ENCODE measurements at places on chromosomes 1 and 21. TPM values are rescaled to one million over a fixed set of nuclear protein-coding genes. Genes with fewer than 3 reads are reported as not detected.

Gene FLG
- polyA plus RNA-seq: not detected

DNA sequence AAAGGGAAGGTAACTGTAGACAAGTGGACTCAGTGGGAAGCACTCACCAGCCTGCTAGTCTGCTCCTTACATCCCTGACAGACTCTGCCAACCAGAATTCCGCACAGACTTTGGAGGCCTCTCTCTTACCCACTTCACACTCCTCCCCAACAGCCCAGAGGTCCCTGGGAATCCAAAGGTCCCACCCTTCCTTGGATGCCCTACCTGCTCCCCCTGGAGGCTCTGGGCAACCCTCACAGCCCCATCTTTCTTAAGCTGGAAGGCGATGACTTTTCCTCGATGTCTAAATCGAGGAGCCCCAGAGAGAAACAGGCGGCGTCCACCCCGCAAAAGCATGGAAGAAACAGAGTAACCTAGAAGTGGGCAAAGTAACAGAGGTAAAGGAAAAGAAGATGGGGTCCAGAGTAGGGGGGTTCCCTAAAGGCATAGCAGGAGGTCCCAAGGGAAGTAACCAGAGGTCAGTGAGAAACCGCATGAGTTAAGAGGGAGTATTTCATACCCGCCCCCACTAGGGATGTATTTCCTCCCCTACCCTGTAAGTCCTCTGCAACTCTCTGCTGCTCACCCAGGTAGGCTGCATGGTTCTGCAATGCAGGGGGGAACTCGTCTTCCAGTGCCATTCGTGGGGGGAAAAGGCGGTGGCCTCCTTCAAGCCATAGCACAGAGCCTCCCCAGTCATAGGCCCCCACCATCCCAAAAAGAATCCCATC, 8.4 kb downstream of the ITGA10 start:
- H3K27me3 ChIP-seq: no peaks in the 10 kb centered on the region
- no peak overlapping the region for H3K4me3 ChIP-seq
- no peak for DNase-seq
- no peaks in the 10 kb centered on the region for H3K36me3 ChIP-seq

DNA sequence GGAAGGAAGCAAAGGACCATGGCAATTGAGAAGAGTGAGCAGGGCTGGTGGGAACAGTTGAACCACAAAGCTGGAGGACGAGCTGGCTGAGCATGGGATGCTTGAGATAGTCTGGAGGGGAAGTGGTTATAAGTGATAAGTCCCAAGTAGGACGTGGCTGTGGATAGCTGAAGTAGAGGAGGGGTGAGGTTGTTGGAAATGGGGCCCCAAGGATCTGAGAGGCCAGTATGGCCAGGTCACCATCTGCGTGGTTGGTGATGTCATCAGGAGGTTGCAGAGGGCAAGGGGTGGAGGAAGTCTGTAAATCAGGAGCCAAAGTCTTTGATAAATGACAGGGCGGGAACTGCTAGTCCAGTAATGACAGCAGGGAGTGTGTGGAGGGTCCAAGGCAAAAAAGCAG, 11.0 kb upstream of the REN start:
- H3K27me3 ChIP-seq: no peaks in the 10 kb centered on the region
- H3K4me1 ChIP-seq: no peaks in the 10 kb centered on the region
- no peaks in the 10 kb centered on the region for H3K36me3 ChIP-seq
- DNase-seq: no peak
- H3K4me3 ChIP-seq: no peak overlapping the region
- H3K27ac ChIP-seq: no peak overlapping the region

Gene TEX38
- 0.24 TPM for polyA plus RNA-seq

- no peaks in the 10 kb centered on the region for H3K36me3 ChIP-seq
- H3K4me1 ChIP-seq: no peaks in the 10 kb centered on the region
- no peaks in the 10 kb centered on the region for H3K27me3 ChIP-seq
- no peak overlapping the region for H3K27ac ChIP-seq
- no peak for DNase-seq
- no peak overlapping the region for H3K4me3 ChIP-seq
These were observed 81.1 kb upstream of the CNTN2 start for GRCh38 chr1:204961765-204962419.

GRCh38 chr21:45405271-45405818, 380 bp downstream of the COL18A1 start:
- H3K27ac ChIP-seq: peak overlapping the region; percentile 48
- H3K4me1 ChIP-seq: peaks cover 40% of the 10 kb centered on the region
- no peaks in the 10 kb centered on the region for H3K27me3 ChIP-seq
- peaks cover 5% of the 10 kb centered on the region for H3K36me3 ChIP-seq
- peak overlapping the region; percentile 67 for H3K4me3 ChIP-seq

GRCh38 chr1:94755675-94756074, 64.5 kb upstream of the SLC44A3 start:
- peaks cover 36% of the 10 kb centered on the region for H3K4me1 ChIP-seq
- no peaks in the 10 kb centered on the region for H3K36me3 ChIP-seq
- H3K27ac ChIP-seq: peak overlapping the region; percentile 65
- DNase-seq: peak; percentile 72
- H3K4me3 ChIP-seq: no peak overlapping the region

DNA sequence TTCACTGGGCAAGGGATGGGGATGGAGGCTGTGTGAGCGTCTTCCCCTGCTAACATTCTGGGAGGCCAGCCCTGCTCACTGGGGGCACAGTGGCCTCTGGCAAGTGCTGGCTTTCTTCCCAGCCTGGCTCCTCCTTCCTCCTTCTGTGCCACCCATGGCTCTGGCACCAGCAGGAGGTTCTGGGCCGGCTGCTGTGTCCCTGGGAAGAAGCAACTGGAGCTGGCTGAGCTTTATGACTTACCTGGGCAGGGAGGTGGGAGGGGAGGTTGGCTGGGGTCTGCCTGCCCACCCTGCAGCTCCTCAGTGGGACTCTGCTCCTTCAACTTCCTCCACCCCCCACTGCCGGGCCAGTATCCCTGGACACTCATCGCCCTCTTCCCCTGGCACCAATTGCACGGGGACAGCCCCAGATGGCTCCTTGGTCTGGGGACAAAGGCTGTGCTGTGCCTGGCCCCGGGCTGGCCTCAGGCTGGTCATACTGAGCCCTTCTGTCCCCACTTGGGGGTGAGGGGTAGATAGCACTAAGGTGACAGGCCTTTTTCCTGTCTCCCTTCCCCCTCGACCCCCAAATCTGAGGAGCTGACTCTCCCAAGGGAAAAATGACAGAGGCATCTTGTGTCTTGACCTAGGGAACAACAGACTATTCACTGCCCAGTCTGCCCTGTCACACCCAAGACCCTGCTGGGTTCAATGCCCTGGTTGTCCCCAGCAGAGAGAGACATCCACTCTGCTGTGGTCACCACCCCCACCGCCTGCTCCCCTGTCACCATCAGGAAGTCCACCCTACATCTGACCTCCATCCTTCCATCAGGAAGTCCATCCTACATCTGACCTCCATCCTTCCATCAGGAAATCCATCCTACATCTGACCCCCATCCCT, 14.4 kb downstream of the CDK18 start:
- no peak for DNase-seq
- H3K36me3 ChIP-seq: no peaks in the 10 kb centered on the region
- H3K4me3 ChIP-seq: no peak overlapping the region
- no peak overlapping the region for H3K27ac ChIP-seq

DNA sequence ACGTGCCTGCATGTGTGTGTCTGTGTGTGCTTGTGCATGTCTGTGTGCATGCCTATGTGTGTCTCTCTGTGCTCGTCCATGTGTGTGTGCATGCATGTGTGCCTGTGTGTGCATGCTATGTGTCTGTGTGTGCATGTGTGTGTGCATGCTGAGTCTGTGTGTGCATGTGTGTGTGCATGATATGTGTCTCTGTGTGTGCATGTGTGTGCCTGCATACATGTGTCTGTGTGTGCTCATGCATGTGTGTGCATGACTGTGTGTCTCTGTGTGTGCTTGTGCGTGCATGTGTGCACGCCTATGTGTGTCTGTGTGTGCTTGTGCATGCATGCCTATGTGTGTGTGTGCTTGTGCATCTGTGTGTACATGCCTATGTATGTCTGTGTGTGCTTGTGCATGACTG, 52.3 kb downstream of the TCP10L start:
- no peak overlapping the region for H3K4me3 ChIP-seq
- no peaks in the 10 kb centered on the region for H3K27me3 ChIP-seq
- no peaks in the 10 kb centered on the region for H3K36me3 ChIP-seq
- H3K27ac ChIP-seq: no peak overlapping the region
- H3K4me1 ChIP-seq: no peaks in the 10 kb centered on the region
- DNase-seq: no peak

DNA sequence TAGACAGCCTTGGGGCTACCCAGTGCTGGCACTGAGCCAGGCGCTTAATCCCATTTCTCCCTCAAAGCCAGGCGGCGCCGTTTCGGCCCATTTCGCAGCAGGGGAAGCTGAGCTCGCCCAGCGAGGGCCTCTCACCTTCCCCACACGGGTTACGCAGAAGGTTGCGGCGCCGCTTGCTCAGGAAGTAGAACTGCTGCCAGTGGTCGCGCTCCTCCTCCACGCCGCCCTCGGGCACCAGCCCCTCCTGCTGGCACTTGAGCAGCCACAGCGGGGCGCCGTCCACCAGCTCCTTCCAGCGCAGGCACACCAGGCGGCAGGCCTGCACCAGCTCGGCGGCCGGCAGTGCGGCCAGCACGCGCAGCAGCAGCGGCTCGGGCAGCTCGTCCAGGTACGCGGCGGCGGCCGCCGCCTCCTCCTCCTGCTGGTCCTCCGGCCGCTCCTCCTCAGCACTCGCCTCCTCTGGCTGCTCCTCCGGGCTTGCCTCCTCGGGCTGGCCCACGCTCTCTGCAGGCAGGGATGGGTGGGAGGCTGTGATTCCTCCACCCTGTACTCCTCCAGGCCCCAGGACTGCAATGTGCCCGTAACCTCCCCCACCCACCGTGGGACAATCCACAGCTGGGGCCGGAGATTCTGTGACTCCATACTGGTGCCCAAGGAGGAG, 3.8 kb downstream of the FBXO2 start:
- no peaks in the 10 kb centered on the region for H3K36me3 ChIP-seq
- H3K27ac ChIP-seq: no peak overlapping the region
- DNase-seq: peak; percentile 93
- no peaks in the 10 kb centered on the region for H3K4me1 ChIP-seq
- no peak overlapping the region for H3K4me3 ChIP-seq

Gene SYT6
- polyA plus RNA-seq: not detected

DNA sequence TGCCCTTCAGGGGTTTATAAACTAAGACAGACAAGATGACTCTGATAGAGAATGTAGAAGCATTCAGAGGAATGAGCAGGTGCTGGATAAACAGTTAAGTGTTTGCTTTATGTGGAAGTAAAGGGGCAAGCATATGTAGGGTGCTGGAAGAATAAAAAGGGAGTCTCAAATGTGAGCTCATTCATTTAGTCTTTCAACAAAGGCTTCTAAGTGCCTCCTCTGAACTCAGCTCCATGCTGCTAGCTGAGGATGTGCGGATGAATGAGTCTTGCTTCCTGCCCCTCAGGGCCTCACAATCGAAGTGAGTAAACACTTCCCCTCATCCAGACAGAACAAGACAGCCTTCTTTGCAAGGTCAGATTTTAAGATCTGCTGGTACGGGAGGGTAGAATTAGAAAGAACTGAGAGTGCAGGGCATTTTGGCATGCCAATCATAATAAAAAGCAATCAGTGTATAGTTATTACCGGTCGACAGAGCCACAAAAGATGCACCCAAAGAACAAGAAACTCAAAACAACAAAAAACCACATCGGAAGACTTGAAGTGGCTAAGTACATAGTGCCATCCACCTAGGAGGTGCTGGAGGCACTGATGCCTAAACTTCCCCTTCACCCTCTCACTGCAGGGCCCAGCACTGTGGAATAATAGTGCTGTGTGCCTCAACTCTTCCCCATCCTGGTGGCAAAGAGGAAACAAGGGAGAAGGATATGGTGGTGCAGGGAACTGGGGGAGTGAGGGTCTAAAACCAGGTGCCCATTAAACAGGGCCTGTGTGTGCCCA, 69.8 kb downstream of the TNR start:
- H3K4me1 ChIP-seq: peaks cover 43% of the 10 kb centered on the region
- H3K4me3 ChIP-seq: no peak overlapping the region
- no peaks in the 10 kb centered on the region for H3K36me3 ChIP-seq
- DNase-seq: no peak
- H3K27ac ChIP-seq: no peak overlapping the region

DNA sequence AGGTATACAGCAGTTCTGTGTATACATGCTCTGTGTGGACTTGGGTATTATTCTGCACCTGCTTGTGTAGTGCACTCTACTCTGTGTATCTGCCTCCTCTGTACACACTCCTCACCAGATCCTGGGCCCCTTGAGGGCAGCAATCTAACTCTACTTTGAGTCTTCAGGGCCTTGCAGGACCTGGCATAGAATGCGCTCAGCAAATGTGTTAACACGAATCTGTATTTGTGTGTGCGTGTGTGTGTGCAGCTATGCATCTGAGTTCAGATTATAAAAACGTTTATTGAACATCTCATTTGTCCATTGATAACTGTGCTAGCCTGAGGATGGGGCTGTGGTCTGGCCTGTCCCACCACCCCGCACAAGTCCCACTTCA, 3.9 kb upstream of the MEF2D start:
- DNase-seq: no peak
- H3K36me3 ChIP-seq: no peaks in the 10 kb centered on the region
- peak overlapping the region; percentile 100 for H3K27ac ChIP-seq

GRCh38 chr1:213164561-213164960, 113.5 kb downstream of the RPS6KC1 start:
- H3K4me1 ChIP-seq: no peaks in the 10 kb centered on the region
- DNase-seq: no peak

- no peak for DNase-seq
- peaks cover 44% of the 10 kb centered on the region for H3K36me3 ChIP-seq
- H3K27ac ChIP-seq: no peak overlapping the region
- no peaks in the 10 kb centered on the region for H3K4me1 ChIP-seq
- no peaks in the 10 kb centered on the region for H3K27me3 ChIP-seq
- H3K4me3 ChIP-seq: no peak overlapping the region
These were observed 182.9 kb downstream of the FMN2 start for GRCh38 chr1:240274569-240274968.

GRCh38 chr1:155002464-155003226, at the start of gene ZBTB7B:
Gene ZBTB7B, plus strand, starts transcription at chr1:155002802. Its CDS starts 11,859 bp downstream, at chr1:155014661.
- H3K36me3 ChIP-seq: peaks cover 5% of the 10 kb centered on the region
- peak within 1 kb of the TSS; percentile 92 for H3K27ac ChIP-seq
- no peaks in the 10 kb centered on the region for H3K27me3 ChIP-seq
- peak within 1 kb of the TSS; percentile 79 for H3K4me3 ChIP-seq
- peaks cover 19% of the 10 kb centered on the region for H3K4me1 ChIP-seq
- no peak for DNase-seq

DNA sequence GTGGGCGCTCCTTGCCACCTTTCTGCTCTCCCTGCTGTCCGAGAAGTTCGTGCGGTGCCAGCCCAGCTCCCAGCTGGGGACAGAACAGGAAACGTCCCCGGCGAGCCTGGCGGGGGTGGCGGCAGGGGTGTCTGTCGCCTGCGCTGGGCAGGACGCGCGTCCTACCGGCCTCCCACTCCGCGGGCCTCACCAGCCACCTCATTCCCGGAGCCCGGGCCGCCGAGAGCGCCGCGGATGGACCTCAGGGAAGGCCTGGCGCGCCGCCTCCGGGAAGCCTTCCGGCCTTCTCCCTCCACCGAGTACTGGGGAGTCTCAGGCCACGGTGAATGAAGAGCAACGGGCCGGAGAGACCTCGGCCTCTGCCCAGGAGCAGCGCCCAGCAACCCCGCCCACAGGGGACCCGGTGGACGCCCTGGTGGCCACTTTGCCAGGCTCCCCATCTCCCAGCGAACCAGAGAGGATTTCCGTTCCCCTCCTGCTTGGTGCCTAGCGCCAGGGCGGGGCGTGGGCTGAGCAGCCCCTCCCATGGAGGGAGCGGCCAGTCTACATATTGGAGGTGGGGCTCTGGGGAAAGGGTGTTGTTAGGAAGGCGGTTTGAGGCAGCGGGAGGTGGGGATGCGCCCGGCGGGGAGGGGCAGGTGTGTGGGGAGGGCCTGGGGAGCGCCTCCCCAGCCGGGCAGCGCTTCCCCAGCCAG, 9.5 kb upstream of the TNFRSF14 start:
- H3K4me1 ChIP-seq: peaks cover 56% of the 10 kb centered on the region
- H3K27ac ChIP-seq: no peak overlapping the region
- peak overlapping the region; percentile 59 for H3K4me3 ChIP-seq
- no peaks in the 10 kb centered on the region for H3K36me3 ChIP-seq

Gene RNF19B
- 22.6 TPM for polyA plus RNA-seq

Gene SLC6A17
- polyA plus RNA-seq: 0.67 TPM

Data from SK-N-SH (cell line).